AG10803 (cell line): ENCODE measurements at places on chromosomes 3 and 15.
A peak's percentile ranks its signal among the peaks of the same experiment; 100 is the strongest.

- DNase-seq = no peak
Measured at GRCh38 chr3:102374863-102375634, 59.8 kb upstream of the ZPLD1 start.

- no peak for DNase-seq
Measured at GRCh38 chr3:159144891-159145290, 343.0 kb downstream of the MFSD1 start.

- DNase-seq = peak; percentile 62
Measured at GRCh38 chr15:42511007-42511391, 15.6 kb downstream of the SNAP23 start.

DNA sequence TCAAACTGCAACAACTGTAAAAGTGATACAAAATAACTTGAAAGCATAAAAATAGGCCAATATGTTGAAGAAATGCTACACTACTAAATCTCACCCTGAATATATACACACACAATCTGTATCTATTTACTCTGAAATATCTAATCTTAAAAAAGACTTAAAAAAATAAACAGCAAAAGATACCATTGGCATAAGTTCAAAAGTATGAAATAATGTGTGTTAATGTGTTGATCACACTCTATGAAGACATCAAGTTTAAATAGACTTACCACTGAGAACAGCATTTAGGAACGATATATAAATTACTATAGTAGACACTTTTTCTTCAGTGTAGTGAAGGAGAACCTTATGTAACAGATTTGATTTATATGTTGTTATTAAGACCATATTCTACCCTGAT, 14.1 kb upstream of the SATB1 start:
- no peak for DNase-seq

- DNase-seq = no peak
Measured at GRCh38 chr15:101488300-101489164, 975 bp downstream of the PCSK6 start.

- DNase-seq = peak; percentile 59
Measured at GRCh38 chr15:39030291-39031070, 465.9 kb upstream of the RASGRP1 start.

DNA sequence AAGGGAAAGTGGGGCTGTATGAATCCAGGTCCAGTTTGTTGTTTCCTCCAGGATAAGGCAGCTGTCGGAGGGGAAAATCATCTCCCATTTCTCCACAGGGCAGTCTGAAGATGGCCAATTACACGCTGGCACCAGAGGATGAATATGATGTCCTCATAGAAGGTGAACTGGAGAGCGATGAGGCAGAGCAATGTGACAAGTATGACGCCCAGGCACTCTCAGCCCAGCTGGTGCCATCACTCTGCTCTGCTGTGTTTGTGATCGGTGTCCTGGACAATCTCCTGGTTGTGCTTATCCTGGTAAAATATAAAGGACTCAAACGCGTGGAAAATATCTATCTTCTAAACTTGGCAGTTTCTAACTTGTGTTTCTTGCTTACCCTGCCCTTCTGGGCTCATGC, 911 bp downstream of the CCRL2 start:
- DNase-seq = no peak
